Lung (tissue), 17 donors: ENCODE measurements at places on chromosomes 4 and X. TPM values are rescaled to one million over a fixed set of nuclear protein-coding genes. Genes with fewer than 3 reads are reported as not detected.

DNA sequence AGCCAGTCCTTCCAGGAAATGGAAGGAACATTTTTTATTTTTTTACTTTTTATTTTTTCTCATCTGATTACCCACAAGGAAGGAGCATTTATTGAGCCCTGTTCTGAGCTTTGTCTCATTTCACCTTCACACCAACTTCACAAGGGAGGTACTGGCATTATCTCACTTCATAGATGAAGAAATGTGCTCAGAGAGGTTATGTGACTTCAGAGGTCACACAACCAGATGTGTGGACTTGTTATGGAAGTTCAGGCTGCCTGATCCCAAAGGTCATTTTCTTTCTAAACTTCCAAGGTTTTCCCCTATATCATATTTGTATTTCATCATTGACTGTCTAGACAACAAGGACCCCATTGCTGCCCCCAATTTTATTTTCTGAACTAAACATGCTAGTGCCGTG is 160.3 kb downstream of the DCLK2 start:
- DNase-seq, result no peak

DNA sequence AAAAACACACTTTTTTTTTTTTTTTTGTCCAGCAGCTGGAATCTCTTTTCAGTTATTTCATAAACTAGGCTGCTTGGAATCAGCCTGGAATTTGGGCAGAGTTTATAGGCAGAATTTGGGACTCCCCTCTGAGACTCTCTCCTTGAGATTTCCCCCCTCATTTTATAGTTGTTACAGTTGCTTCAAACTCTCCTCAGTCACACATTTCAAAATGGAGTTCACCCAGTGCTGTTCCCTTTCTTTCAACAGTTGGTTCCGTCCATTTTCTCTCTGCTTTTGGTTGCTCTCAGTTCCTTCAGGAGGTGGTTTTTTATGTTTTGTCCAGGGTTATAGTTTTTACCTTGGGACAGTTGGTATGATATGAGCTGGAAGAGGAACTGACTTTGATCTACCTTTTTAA is 27.5 kb downstream of the NSD2 start:
- DNase-seq, result peak; percentile 24

Gene CXCL11
- 1.6 TPM for polyA plus RNA-seq

Gene TSPAN5
- polyA plus RNA-seq, result 1.8 TPM

DNA sequence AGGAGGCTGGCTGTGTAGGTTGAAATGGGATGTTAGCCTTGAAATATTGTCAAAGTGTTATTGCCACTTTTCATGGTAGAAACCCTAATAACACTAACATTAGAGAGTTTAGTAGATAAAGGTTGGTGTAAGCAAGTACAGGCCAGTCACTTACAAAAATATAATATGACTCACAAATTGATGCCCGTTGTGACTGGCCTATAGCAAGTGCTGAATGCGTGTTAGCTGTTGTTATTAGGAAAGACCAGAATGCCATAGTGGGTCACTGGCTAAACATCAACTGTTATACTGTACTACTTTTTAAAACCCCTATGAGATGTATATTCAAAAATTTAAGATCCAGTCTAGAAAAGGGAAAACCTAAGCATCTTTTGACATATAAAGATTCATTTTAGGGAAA is 20.4 kb upstream of the GDPD2 start:
- no peak for DNase-seq

Gene SPATA18
- polyA plus RNA-seq, result 6.6 TPM

- DNase-seq, result peak; percentile 62
These were observed 32.7 kb downstream of the ACE2 start for GRCh38 chrX:15567886-15568616.

Gene NEUROG2
- not detected for polyA plus RNA-seq

- DNase-seq, result peak; percentile 51
These were observed 178.4 kb upstream of the NWD2 start for GRCh38 chr4:37066159-37066558.

- DNase-seq, result no peak
These were observed 1628.9 kb upstream of the AGA start for GRCh38 chr4:179071131-179071530.

DNA sequence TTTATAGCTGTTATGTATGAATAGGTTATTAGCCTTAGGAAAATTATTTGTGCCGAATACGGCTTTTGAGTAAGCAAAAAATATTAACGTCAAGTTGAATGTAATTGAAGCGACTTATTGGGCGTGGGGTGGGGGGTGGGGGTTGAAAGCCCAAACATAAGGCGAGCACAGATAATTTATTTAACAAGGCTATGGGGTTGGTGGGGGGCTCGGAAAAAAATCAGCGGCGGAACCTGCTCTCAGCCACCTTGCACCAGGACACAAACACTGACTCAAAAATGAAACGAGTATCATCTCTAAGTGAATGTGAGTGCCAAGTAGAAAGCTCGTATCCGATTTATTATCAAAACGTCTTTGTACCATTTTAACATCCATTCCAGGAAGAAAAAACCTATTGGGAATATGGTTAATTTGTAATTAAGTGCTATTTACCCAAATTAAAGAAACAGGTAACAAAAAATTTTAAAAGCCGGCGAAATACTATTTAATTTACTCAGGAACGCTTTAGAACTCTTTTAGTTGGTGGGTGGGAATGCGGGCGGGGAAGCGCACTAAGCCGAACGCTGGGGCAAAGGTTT is 902 bp upstream of the LARP1B start:
- DNase-seq, result peak; percentile 44

GRCh38 chrX:39532761-39533160 is 565.0 kb downstream of the BCOR start:
- no peak for DNase-seq

DNA sequence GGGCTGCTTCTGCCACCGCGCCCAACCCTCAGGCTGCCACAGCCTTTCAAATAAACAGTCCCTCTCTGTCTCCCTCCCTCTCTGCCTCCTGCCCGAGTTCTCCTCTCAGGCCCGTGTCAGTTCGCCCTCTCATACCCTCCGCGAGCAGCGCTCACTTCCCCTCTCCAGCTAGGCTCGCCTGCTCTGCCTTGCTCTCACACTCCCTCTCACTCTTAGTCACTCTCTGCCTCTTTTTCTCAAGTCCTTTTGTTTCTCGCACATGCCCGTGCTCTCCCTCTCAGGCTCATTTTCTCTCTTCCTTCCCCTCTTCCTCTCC is 3.2 kb downstream of the EFNB1 start:
- DNase-seq, result peak; percentile 65

DNA sequence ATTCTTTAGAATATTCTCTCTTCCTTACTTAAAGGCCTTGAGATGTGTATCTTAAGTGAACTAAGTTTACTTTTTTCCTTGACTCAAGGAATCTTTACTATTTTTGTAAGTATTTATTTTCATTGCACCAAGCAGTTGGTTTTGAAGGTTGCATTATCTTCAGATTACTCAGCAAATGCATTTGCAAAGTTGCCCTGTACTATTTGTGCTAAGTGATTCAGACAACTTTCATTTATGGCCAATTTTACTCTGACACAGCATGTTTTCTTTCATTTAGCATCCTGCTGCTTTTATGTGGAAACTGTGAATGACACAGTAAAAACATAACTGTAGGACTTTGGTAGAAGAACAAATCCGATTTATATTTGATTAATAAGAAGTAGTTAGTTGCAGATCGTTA is 191.0 kb downstream of the CCSER1 start:
- no peak for DNase-seq
